Activated effector memory CD4-positive, alpha-beta T cell treated with Interleukin-2 at 50 U/mL for 16 hours (primary cell): ENCODE measurements at places on chromosomes 5 and 9.

GRCh38 chr5:108529381-108529780, 147.5 kb upstream of the FBXL17 start:
- no peak for DNase-seq

DNA sequence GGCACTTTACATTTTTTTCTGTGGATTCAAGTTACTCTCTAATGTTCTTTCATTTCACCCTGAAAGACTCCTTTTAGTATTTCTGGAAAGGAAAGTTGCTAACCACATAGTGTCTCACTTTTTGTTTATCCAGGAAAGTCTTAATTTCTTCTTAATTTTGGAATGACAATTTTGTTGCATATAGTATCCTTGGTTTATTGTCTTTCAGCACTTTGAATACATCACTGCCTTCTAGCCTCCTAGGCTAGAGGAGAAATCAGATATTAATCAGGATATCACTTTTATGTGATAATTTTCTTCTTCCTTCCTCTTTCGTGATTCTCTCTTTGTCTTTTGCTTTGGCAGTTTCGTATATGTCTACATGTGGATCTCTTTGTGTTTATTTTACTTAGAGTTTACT, 11.4 kb downstream of the ADGRV1 start:
- no peak for DNase-seq

- DNase-seq = no peak
Observed at GRCh38 chr5:179451114-179451827, 99.1 kb upstream of the RUFY1 start.

DNA sequence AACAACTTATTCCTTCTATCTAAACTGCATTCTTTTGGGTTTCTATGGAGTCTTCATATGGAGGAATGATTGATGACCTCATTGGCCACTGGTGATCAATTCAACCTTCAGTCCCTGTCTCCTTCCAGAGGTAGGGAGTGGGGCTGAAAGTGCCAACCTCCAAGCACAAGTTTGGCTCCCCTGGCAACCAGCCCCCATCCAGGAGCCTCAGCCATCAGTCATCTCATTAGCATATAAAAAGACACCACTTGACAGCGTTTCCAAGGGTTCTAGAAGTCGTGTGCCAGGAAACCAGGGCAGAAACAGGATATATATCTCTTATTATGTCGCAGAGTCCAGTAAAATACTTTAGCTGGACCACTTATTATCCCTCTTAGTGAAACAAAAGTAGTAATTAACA, 9.8 kb downstream of the SLC31A2 start:
- DNase-seq = no peak
